ENCODE measurements at places on chromosomes 5 and 9. TPM values are rescaled to one million over a fixed set of nuclear protein-coding genes. Genes with fewer than 3 reads are reported as not detected.

- DNase-seq, result no peak
- H3K27ac ChIP-seq, result no peak overlapping the region
- H3K4me1 ChIP-seq, result peaks cover 21% of the 10 kb centered on the region
- no peaks in the 10 kb centered on the region for H3K27me3 ChIP-seq
- H3K36me3 ChIP-seq, result peaks cover 14% of the 10 kb centered on the region
These were observed 51.7 kb downstream of the SH3PXD2B start for GRCh38 chr5:172402531-172403188.

- H3K27me3 ChIP-seq, result peaks cover 46% of the 10 kb centered on the region
- H3K4me3 ChIP-seq, result no peak overlapping the region
- no peak overlapping the region for H3K27ac ChIP-seq
- no peaks in the 10 kb centered on the region for H3K4me1 ChIP-seq
These were observed 76.8 kb downstream of the CFAP77 start for GRCh38 chr9:132486706-132487350.

CARD6 gene
- total RNA-seq, result 3.0 TPM

DNA sequence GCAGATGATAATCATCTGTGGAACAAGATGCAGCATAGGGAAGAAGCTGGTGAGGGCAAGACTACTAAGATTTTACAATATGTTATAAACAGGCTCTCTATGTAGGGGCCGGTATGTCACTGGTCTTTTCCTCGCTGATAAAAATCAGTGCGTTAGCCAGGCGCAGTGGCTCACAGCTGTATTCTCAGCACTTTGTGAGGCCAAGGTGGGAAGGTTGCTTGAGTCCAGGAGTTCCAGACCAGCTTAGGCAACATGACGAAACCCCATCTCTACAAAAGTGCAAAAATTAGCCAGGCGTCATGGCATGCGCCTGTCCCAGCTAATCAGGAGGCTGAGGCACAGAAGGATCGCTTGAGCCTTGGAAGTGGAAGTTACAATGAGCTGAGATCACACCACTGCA, 135.9 kb downstream of the TUSC1 start:
- no peaks in the 10 kb centered on the region for H3K36me3 ChIP-seq
- H3K4me1 ChIP-seq, result no peaks in the 10 kb centered on the region
- no peak for DNase-seq
- no peaks in the 10 kb centered on the region for H3K27me3 ChIP-seq

- H3K36me3 ChIP-seq, result no peaks in the 10 kb centered on the region
- DNase-seq, result no peak
- no peak overlapping the region for H3K4me3 ChIP-seq
- H3K27me3 ChIP-seq, result no peaks in the 10 kb centered on the region
- peaks cover 5% of the 10 kb centered on the region for H3K4me1 ChIP-seq
These were observed 5.9 kb downstream of the HDHD3 start for GRCh38 chr9:113370806-113371325.
